ENCODE measurements at places on chromosomes 2 and 18.

GRCh38 chr18:26700201-26700600 is 151.8 kb upstream of the KCTD1 start:
- no peak for DNase-seq

DNA sequence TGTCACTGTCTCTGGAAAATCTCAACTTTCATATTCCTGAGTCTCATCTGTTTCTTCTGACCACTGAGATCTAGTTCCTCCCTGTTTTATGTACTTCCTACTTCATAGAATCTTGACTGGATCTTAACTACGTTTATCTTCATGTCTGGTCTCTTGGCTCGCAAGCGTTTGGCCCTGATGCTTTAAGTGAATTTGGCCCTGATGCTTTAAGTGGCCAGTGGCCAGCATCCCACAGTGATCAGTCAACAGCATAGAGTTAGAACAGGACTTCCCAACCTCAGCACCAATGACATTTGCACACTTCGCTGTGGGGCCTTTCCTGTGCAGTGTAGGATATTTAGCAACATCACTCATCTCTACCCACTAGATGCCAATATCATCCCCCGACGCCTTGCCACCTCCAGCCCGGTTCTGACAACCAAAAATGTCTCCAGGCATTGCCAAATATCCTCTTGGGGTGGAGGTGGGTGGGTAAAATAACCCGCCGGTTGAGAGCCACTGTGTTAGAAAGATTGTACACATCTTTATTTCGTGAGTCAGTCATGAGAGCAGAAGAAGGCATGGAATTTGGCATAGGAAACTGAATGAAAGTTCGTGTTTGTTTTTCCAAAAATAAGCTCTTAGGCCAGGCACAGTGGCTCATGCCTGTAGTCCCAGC is 12.2 kb downstream of the TM4SF20 start:
- no peak for DNase-seq

DNA sequence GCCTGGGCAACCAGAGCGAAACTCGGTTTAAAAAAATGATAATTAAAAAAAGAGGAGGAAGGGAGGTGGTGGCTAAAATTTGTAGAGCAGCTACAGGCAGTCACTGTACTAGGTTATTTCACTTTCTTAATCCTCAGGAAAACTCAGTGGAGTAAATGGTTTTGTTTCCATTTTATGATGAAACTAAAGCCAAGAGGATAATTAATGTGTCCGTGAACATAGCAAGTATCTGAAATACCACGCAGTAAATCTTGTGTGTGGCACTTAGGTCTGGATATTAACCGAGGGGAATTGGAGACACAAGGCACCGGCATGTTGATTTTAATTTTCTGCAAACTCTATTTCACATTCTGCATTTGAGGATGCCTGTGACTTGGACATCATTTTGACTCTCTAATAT is 14.5 kb downstream of the SH3BP4 start:
- no peak for DNase-seq

DNA sequence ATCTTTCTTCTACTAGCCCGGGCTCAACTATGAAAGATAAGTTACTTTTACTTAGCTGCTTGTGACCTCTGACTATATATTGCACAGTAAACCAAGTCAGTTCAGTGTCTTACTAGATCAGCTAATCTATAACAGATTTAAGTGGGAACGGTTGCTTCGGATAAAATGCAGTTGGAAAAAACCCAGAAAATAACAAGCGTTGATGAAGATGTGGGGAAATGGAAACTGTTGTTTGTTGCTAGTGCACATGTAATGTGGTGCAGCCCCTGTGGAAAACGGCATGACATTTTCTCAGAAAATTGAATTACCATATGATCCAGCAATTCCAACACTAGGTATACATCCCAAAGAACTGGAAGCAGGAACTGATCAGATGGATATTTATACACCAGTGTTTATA is 248.5 kb downstream of the PRKCE start:
- DNase-seq, result no peak

DNA sequence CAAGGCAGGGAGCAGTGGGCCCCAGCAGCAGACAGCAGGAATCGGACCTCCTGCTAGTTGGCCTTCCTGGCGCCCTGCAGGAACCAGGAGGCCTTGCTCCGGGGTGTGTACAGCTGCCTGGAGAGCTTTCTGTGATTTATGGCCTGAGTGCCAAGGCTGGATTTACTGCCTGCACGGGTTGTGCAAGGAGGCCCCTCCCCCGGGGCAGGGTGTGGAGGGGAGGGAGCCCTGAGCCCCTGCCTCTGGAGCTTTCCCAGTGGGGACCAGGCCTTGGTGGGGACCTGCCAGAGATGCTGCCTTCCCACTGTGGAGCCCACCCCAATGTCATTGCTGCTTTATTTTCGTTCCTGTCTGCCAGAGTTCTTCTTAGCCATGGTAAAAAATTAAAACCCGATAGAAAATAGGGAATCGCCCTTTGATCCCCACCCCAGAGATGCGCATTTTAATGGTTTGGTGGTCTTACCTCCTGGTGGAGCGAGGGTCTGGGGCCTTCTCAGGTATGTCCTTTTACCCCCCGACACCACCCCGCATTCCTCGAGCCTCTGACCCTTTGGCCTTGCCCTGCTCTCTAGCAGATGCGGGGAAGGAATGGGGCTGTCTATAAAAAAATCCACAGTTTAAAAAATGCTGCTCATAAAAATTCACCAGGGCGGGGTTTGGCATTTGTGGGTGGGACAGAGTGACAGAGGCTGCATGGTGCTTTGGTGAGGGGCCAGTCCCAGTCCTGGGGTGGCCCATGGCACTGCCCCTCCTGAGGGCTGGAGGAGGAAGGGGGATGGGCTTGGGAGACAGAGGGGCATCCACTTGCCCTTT is 6.9 kb upstream of the RALB start:
- peak; percentile 94 for DNase-seq

DNA sequence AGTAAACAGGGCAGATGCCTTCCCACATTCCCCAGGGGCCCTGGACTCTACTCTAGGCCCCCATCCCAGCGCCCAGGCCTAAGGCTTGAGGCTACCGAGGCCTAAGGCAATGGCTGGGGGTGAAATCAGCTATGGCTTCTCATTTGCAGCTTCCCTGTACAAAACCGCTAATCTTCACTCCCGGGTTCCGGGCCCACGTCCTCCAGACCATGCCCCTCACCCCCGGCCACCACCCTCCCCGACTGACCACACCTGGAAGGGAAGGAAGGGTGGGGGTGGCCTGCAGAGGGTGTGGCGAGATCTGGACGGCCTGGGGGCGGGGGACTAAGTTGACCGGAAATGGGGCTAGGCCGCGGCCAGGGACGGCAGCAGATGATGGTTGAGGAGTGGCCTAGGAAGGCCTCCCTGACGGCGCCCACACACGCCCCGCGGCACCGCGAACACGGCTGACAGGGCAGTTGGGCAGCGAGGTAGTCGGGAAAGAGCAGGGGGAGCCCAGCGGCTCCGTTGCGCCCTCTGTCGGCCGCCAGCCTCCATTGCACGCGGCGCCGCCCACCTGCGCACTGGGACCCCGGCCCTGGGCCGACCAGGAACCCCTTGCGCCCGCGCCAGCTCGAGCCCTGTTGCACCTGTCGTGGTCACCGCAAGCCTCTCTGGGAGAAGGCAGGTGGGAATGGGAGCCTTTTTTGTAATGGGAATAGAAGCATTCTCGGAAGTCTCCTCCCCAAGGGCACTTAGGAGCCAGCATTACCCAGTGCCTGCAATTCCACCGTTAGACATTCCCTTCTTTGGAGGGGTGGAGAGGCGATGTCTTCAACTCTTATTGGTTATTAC is 117.1 kb upstream of the STPG4 start:
- peak; percentile 68 for DNase-seq

GRCh38 chr2:158968396-158969161 is at the start of gene TANC1:
Gene TANC1, plus strand, starts transcription at chr2:158968640. Its CDS starts 97,271 bp downstream, at chr2:159065911.
- DNase-seq, result peak; percentile 89

GRCh38 chr18:362311-363290 is 94.8 kb upstream of the THOC1 start:
- DNase-seq, result peak; percentile 59

DNA sequence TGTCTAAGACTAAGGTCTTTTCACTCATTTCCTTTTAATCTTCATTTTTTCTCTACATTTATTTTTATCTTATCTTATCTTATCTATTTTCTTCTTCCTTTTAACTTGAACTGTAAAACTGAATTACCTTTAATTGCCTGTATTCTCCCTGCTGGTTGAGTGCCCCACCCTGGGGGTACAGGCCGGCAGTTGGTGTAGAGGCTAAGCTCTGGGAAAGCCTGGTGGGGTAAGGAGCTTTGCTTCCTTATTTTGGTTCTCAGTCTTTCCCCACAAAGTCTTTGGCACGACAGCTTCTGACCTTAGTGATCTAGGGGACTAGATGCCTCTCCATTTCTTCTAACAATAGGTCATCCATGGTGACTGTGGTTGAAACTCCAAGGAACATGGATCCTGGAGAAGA is 26.8 kb upstream of the HAAO start:
- DNase-seq, result no peak

- peak; percentile 36 for DNase-seq
These were observed 370.2 kb downstream of the EN1 start for GRCh38 chr2:118477111-118477862.

DNA sequence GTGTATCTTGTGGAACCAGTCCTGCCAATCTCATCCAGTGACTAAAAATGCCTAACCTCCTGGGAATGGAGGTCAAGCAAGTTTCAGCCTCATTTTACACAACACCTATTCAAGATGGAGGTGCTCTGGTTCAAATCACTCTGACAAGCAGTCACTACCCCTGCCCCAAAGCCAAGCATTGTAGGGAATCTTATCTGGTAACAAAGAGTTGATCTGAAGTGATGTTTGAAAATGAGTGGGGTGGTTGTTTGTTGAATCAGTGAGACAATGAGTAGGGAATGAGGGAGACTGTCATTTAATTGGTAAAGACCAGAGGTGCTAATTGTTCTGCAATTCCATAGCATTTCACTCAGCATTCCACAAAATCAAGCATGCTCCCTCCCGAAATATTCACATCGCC is 132.0 kb downstream of the RND3 start:
- DNase-seq, result no peak

DNA sequence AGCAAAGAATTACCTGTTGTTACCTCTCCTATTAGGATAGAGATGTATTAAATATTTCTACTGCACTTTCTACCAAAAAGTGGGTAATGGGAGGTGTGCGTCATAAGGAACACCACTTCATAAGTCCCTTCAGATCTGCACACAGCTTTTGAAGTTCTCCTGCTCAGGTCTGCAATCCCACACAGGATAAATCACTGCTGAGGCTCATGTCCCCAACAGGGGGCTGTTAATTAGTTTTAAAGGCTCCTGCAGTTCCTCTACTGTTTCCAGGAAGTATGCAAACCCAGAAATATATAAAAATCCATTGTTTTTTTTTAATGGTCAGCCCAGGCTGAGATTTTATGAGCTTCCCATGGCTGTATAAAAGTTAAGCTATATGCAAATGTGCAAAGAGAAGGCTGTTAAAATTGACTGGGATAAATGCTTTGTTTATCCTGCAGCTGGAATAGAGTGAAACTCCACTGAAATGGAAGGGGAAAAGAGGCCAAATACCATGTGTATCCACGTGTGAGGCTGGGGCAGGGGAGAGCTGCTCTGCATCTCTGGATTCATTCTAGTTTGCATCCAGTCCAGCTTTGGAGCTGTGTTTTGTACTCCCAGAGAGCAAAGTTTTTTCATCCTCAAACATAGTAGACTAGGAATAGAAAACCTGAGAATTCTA is 903.7 kb downstream of the TDRD15 start:
- DNase-seq, result no peak

DNA sequence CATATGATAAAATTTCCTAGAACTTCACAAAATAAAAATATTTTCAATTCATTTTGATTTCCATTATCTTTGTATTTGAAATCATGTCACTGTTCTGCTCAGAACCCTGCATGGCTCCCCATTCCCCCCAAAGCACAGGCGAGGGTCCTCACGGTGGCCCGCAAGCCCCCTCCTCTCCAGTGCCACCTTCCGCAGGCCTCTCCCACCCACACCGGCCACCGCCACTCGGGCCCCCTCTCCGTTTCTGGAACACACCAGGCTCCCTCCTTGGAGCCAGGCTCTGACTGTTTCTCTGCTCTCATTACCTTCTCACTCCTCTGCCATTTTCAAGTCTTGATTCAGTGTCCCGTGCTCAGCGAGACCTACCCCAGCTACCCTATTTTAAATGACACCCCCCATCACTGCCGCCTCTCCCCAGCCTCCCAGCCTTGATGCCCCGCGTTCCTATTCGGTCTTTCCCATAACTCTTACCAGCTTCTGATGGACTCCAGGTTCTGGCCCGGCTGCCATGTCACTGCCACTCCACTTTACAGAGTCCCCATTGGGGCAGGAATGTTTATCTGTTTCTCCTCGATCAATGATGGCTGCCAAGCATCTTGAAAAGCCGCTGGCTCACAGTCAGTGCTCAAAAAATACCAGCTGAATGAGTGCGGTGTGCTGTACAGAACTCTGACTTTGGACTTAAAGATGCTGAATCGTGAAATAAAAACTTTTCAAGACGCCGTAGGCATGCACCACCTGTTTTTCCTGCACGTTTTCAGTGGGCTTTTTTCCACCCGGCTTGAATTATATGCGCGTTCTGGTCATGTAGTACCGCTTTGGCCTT is 201.0 kb downstream of the GBX2 start:
- DNase-seq, result no peak

- no peak for DNase-seq
These were observed 52.9 kb upstream of the RPL31 start for GRCh38 chr2:100948942-100949811.

- no peak for DNase-seq
These were observed 125.4 kb downstream of the CSRNP3 start for GRCh38 chr2:165594935-165595255.

- DNase-seq, result no peak
These were observed 29.8 kb upstream of the ZNF385B start for GRCh38 chr2:179891237-179891636.

- no peak for DNase-seq
These were observed 12.3 kb downstream of the MALL start for GRCh38 chr2:110103061-110103961.

- DNase-seq, result no peak
These were observed 73.6 kb upstream of the RTN4 start for GRCh38 chr2:55123851-55124269.

DNA sequence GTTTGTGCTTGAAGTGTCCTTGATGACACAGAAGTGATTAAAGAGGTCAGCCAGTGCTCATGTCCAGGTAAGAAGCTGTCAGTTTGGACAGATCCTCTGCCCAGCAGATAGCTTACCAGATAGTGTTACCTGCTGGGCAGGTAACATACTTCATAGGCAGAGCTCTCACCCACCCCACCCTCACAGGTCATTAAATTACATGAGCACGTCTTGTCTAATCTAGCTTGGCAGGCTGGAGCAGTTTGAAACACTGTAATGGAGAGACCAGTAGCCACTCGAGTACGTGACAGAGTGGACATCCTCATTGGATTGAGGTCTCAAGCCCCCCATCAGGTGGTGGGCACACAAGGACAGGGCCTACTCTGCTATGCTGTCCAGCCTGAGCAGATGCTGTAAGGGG is 27.1 kb downstream of the TTC32 start:
- no peak for DNase-seq

DNA sequence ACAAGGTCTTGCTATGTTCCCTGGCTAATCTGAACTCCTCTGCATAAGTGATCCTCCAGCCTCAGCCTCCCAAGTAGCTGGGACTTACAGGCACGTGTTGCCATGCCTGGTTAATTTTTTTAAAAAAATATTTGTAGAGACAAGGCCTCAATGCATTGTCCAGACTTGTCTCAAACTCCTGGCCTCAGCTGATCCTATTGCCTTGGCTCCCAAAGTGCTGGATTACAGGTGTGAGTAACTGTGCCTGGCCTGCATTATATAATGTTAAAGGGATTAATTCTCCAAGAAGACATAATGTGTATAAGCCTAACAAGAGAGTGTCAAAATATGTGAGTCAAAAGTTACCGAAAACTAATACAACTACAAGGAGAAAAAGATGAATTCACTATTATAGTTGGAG is 32.2 kb downstream of the BUB1 start:
- DNase-seq, result no peak

GRCh38 chr2:60558536-60558935 is 5.1 kb upstream of the BCL11A start:
- DNase-seq, result no peak

All from HuH-7 (cell line).